NCI-H1105 (cell line): ENCODE measurements at places on chromosomes 1 and 21.

- no peak for DNase-seq
Measured at GRCh38 chr1:106278716-106279115, 777.8 kb upstream of the PRMT6 start.

DNA sequence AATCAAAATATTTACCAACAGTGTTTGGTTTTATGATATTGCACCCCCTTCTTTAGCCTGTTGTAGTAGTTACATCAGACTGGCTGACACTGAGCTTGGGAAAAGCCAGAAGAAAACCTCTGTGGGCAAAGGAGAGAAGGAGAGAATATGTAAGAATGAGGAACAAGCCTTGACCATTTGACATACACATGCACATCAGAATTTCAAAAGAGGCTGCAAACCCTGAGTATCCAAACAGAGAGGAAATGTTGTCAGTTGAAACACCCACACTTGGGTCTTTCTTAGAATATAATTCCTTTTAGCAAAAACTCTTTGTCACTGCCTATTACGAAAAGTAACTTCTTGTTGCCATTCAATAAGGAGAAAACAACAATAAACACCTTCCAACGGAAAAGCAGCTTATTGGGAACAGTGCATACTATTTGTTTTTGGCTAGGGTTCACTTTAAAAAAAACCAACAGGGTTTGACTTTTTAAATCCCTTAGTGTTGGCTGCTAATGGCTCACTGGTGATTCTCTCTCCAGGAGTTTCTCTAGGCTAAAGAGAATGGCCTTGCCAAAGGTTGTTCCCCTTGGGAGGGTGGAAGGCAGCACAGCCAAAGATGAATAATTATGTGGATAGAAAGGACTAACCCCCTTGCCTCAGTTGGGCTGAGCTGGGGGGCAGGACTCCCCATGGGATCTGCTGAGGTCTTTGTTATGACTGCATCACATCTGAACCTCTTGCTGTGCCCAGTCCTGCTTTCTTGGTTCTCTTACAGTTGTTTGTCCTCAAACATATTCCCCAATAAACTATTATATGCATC lies 48.9 kb downstream of the GORAB start:
- DNase-seq: no peak

DNA sequence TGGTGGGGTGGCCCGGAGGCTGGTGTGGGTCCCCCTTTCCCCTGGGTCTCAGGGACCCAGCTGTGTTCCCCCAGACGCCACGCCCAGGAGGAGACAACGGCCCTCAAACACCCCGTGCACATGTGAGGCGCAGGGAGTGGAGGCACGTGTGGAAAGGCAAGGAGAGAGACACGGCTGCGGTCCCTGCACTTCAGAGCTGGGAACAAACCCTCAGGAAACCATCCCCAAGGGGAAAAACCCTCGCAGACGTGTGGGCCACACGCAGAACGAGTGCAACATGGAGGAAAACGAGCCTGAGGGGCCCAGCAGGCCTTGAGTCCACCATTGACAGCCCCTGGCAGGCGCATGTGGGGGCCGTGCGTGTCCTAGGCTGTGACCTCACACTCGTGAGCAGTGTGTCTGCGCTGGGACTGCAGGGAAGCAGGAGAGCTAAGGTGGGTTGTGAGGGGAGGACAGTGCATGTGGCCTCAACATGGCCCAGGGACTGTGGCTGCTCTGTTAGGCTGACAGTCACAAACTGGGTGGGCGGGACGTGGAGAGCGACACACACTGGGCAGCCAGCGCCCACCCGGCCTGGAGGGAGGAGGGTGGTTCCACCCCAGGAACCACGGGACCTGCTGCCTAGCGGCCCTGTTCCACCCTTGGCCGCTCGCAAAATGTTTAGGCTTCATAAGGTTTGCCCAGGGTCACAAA lies 20.0 kb downstream of the ITGB2 start:
- no peak for DNase-seq

GRCh38 chr1:156898971-156899664 lies 5.6 kb downstream of the PEAR1 start:
- DNase-seq: no peak

- no peak for DNase-seq
Measured at GRCh38 chr1:109312978-109313775, 6.4 kb upstream of the MYBPHL start.

DNA sequence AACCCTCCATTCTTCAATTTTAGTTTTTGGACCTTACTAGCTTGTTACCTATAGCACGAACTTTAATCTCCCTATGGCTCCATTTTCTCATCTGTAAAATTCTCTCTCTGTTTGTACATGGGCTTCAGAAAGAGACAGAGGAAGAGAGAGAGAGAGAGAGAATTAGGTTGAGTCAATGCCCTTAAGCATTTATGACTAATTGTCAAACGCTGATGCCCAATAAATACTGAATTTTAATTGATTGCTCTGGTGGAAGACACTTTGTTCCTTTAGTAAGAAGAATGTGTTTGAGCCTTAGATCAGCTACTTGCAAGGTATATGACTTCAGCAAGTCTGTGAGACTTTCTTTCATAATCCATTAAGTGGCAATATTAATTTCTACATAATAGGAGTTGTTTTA lies 743.1 kb upstream of the ADGRL4 start:
- DNase-seq: no peak

- peak; percentile 57 for DNase-seq
Measured at GRCh38 chr1:40143891-40144575, 17.2 kb upstream of the RLF start.

- peak; percentile 70 for DNase-seq
Measured at GRCh38 chr1:61142726-61143500, 60.6 kb downstream of the NFIA start.

DNA sequence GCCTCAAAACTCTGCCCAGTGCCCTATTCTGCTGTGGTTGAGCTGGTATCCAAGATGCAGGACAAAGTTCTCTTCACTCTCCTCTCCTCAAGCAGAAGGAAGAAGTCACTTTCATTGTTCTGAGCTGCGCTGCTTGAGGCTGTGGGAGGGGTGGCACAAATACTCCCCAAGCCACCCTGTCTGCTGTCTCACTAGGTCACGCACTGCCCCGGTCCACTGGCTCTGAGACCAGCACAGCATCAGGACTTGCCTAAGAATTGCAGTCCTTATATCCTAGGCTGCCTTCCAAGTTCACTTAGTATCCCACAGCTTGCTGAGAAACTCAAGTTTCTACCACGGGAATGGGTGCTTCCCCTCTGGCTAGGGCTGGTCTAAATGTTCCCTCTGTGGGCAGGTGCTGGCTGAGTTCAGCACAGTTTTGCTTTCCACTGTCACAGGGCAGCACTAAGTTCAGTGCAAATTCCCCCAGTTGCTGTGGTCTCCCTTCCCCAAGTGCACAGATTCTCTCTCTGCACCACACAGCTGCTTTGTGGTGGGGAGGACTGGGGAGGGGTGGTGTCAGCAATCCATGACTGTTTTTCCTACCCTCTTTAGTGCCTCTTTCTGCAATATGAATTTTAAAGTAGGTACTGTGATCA lies 32.4 kb downstream of the SLC9C2 start:
- no peak for DNase-seq

- no peak for DNase-seq
Measured at GRCh38 chr1:214370615-214371014, 89.7 kb downstream of the SMYD2 start.

DNA sequence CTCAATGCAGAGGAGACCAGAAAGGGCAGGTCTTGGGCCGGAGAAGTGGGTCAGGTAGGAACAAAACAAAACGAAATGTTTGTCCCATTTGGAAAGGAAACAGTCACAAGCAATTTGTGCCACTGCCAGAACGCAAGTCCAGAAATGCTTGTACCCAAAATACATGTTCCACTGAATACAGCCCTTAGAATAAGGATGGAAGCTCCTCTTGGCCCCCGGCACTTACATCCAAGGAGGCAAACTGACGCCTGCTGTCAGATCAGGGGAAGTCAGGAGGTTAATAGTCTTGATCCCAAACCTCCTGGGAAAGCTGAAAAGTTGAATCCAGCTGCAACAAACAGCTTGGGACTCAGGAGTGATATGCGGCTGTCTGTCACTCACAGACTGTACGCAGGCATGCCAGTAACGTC lies 75.9 kb upstream of the GALNT2 start:
- no peak for DNase-seq

DNA sequence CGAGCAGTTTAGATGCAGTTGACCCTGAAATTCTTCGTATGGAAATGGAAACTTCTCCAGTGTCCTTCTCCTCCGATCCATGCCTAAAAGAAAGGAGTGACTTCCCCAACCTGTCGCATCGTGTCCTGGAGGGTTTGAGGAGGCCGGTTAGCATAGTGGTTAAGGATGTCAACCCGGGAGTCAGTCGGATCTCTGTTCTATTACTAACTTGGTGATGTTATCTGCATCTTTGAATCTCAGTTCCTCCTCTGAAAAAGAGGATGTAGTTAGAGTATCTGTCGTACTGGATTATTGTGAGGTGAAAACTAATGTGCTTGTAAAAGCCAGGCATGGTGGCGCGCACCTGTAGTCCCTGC lies 684 bp downstream of the ZBTB8B start:
- DNase-seq: no peak

GRCh38 chr1:248823517-248824001 lies 2.2 kb downstream of the SH3BP5L start:
- no peak for DNase-seq

DNA sequence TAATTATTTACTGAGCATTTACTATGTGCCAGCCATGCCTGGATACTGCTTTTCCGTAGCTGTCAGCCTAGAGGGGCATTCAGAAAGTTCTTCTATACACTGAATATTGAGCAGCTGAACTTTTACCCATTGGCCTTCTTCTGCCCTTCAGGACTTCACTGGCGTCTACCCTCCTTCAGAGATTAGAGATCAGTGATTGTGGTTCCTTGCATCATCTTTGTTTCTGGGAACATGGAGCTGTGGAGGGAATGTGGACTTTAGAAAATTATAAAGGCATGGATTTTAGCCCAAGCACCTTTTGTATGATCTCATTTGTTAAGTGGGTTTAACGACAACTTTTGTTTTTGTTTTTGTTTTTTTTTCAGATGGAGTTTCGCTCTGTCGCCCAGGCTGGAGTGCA lies 58.7 kb upstream of the POU3F1 start:
- no peak for DNase-seq

DNA sequence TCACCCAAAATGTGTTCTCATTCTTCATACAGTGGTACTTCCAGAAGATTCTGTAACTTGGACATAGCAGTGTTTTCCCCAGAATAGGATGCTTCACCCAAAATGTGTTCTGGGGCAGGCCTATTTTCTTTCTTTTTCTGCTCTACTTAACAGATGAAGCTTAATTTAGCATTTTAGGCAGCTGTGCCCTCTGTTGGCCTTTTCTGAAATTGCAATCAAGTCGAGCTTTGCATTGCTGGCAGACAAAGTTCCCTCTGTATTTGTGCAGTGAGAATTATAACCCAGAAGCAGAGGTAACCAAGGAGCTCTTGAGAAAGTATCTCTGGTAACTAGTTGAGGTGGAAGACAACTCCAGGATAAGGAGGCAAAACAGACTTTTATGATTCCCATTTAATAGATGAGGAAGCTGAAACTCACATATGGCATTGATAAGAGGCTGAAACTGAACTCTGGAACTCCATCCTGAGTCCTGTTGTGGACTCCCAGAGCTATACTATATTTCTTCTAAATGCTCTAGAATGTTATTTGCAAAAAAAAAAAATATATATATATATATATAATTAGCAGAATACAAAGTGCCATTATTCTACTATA lies 50.3 kb upstream of the L1TD1 start:
- peak; percentile 40 for DNase-seq

- no peak for DNase-seq
Measured at GRCh38 chr21:29104239-29104708, 26.2 kb upstream of the MAP3K7CL start.

DNA sequence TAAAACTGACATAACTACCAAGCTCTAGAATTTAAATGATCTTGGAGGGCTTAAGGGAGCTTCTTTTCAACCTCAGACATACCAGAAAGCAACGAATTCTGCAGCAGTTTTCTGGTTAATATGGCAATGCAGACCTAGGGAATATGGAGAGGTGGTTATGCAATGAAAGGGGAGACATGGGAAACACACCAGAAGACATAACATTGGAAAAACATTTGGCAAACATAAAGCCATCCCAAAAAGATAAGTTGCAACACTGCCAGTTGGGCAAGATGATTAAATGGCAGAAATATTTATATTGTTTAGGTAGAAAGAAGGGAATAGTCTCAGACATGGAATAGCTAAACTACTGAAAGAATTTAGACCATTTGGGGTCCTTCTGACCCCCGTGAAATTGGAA lies 104.5 kb downstream of the KCNJ6 start:
- DNase-seq: no peak

DNA sequence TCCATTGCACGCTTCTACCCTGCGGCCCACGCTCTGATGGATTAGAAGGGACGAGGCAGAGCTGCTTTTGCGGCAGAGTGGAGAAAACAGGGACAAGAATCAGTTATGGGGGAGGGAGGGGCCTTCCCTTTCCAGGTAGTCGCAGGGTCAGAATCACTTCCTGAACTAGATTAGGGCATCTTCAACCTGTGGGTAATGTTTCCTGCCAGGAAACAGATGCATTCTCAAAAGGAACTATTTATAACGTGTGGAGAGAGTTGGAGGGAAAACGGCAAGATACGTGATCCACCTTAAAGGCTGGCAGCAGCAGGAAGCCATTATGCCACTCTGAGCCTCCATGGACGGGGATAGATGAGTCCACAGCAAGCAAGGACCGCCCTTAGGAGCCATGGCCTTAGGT lies 59.9 kb upstream of the CNTN2 start:
- no peak for DNase-seq

DNA sequence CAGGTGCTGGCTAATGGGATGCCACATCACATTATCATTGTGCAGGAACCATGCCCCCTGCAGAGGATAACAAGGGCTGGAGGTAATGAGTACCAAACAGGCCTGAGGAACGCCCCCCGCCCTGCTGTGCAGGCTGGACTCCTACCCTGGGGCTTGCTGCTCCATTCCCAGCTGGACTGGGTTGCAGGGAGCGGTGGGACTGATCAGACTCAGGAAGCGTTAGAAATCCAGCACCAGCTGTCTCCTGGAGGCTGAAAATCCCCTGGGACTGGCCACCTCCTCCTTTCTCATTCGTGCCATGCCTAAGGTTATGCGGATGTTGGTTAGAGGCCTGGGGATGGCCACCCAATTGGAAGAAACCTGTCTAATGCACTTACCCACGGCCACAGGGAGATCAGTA lies 36.9 kb upstream of the POU3F1 start:
- no peak for DNase-seq

- DNase-seq: no peak
Measured at GRCh38 chr1:15178571-15179484, 25.3 kb downstream of the TMEM51 start.

DNA sequence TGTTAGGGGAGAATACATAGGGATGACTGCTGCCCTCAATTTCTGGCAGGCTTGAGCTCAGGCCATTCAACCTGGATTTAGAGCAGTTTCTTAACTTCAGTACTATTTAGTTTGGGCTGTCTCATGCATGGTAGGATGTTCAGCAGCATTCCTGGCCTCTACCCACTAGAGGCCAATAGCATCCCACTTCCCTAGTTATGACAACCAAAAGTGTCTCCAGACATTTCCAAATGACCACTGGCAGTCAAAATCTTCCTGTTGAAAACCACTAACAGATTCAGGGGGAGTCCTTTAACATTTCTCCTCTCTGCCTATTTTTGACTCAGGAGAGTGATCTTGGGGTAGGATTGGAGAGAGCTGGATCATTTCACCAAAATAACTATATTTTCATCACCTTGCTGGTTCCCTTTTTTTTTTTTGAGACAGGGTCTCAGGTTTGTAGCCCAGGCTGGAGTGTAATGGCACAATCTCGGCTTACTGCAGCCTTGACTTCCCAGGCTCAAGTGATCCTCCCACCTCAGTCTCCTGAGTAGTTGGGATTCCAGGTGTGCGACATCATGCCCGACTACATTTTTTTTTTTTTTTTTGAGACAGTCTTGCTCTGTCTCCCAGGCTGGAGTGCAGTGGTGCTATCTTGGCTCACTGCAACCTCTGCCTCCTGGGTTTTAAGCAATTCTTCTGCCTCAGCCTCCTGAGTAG lies 8.7 kb downstream of the GNAT2 start:
- DNase-seq: no peak

GRCh38 chr21:45811136-45811535 lies 167.6 kb downstream of the PCBP3 start:
- DNase-seq: no peak
